Suppressor macrophage (primary cell): ENCODE measurements at places on chromosomes 5 and 9.
A peak's percentile ranks its signal among the peaks of the same experiment; 100 is the strongest.

GRCh38 chr5:14737291-14737690, 72.8 kb downstream of the OTULIN start:
- peak; percentile 30 for DNase-seq

DNA sequence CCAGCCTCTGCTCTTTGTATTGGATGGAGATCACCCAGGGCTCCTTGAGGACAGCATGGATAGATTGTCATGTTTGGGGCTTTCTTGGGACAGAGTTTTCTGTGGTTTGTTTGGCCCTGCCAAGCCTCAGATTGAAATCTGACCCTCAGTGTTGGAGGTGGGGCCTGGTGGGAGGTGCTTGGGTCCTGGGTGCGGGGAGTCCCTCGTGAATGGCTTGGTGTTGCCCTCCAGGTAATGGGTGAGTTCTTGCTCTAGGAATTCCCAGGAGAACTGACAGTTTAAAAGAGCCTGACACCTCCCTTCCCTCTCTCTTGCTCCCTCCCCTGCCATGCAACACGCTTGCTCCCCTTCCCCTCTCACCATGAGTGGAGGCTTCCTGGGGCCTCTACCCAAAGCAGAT, 48.6 kb upstream of the OLFM1 start:
- no peak for DNase-seq

DNA sequence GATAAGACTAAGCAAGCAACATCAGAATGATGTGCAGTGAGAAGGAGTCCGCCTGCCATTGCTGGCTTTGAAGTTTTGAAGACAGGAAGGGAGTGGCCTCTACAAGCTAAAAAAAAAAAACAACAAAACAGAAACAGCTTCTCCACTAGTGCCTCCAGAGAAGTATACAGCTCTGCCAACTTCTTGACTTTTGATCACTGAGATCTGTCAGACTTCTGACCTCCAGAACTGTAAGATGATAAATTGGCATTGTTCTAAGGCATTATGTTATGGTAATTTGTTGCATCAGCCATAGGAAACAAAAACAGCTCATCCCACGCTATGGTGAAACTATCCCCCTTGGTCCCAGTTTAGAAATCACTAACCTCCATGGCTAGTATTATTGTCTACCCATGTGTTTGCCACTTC, 131.0 kb upstream of the VCAN start:
- peak; percentile 53 for DNase-seq

- DNase-seq, result peak; percentile 80
Observed at GRCh38 chr5:923281-923873, 30.7 kb downstream of the TRIP13 start.

DNA sequence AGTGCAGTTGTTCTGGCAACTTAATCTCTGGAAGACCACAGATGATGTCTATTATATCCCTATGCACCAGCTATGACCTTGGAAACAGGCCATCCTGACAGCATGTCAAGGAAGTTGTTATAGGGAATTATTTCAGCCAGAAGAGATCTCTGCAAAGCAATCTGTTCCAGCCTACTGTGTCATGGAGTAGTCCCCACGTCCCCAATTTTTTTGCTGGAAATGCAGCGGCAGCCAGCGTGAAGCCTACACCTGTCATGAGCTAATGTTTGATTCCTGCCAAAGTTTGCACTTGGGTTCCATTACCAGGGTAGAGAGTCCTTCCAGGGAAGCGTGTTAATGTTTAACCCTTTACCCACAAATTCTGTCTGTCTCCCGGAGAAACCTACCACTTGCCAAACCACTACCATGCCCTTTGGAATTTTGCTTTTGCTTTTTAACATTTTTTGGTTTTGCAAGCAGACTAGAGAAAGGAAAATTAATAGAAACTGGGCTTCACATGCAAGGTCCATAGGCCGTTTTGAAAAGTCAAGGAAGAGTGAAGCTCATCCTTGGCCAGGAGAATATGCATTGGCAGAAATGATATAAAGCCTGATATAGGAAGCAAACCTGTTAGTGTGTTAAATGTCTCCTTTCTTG, 174.9 kb upstream of the SPRY4 start:
- no peak for DNase-seq

DNA sequence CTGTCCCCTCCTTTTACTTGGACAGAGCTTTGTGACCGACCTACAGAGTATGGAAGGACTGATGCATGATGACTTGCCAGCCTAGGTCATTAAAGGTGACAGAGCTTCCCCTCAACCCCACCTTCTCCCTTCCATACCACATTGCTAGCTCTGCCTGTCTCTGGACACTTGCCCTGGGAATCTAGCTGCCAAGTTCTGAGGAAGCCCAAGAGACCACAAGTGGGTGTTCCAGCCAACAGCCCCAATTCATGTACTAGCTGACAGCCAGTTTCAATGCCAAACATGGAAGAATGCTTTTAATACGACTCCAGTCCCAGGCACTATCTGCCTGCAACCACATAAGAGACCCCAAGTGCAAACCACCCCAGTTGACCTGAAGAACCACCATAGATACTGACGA, 477.1 kb downstream of the SPOCK1 start:
- no peak for DNase-seq

- peak; percentile 94 for DNase-seq
Observed at GRCh38 chr5:140157032-140157781, 17.8 kb upstream of the CYSTM1 start.

DNA sequence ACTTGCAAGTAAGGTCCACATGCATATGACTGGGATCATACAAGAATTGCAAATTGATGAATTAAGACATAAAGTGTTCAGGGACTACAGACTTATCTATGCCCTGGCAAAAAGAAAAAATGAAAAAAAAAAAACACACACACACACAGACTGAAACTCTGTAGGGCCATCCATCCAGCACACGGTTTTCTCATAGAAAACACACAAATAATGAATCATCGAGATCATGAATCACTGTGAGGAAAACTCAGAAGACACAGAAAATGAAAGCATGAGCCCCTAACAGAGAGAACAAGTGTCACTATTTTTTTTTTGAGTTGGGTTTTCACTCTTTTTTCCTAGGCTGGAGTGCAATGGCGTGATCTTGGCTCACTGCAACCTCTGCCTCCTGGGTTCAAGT, 185.2 kb downstream of the IRX2 start:
- DNase-seq, result no peak

DNA sequence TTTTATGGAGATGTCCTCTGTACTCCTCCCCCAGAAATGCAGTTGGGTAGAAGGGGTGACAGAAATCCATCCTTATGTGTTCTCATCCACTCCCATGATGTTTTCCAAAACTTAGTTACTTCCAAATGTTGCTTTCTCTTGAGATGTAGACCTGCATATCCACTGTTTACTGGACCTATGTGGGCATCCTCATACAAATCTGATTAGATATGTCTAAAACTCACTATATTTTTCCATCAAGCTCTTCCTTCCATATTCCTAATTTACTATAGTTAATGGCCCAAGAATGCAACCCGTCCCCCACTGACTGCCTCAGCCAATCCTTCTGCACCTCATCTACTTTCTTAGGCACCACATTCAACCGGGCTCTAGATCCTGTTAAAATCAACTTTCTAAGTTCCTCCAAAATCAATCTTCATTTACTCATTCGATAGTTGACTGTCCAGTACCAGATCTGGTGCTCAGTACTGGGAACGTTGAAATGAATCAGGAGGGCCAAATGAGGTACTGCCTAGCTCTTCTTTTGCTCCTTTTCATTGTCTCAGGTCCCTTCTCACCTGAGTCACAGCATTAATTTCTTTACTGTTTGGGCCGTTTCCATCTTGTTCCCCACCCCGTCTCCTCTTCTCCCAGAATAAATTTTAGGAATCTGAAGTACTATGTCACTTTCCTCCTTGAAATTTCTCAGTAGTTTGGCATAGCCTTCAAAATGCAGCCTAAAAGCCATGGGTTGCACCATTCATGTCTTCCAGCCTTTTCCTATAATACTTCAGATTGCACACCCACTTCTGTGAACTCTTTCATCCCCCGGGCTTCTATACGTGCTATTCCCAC, 7.9 kb downstream of the PLK2 start:
- no peak for DNase-seq
